ENCODE measurements at places on chromosomes 7 and 10.

DNA sequence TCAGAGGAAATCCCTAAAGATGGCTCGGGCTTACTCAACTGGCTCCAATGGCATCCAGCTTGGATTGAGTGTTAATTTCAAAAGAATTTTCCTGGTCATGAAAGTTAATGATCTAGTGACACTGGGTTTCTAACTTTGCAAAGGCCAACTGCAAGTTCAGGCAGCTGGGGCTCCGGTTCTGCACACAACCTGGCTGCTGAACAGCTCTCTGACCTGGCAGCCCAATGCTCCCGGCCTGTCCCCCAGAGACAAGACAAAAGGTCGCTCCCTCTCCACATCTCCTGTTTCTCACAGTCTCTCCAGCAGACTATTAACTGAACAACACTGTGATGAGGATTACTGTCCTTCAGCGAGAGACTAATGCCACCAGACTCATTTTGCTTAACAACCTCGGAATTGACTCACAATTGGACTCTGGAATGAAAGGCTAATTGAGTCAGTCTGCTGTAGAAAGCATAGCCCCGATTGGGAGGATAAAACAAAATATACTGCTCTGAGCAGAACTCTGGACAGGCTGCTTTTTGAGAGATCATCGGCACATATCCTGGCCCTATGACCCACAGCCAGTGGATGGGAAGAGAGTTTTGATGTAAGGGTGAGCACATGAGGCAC lies 174.5 kb downstream of the GFRA1 start:
- no peak for DNase-seq

DNA sequence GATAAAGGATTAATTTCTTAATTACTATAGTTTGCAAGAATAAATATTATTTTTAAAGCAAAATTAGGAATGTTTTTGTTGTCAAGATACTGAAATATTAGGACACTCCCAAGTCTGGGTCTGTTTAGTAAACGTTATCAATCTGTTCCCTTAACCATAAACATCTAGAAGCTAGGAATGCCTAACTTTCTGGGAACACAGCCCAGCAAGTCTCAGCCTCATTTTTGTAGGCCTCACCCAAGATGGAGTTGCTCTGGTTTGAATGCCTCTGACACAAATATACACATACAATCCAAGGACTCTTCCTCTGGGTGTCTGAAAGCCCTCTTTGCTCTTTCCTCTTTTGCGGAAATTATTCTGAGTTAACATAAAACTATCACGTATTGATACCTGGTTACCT lies 487.4 kb upstream of the CELF2 start:
- no peak for DNase-seq

GRCh38 chr7:66255534-66256100 lies 50.5 kb downstream of the TPST1 start:
- DNase-seq, result no peak

DNA sequence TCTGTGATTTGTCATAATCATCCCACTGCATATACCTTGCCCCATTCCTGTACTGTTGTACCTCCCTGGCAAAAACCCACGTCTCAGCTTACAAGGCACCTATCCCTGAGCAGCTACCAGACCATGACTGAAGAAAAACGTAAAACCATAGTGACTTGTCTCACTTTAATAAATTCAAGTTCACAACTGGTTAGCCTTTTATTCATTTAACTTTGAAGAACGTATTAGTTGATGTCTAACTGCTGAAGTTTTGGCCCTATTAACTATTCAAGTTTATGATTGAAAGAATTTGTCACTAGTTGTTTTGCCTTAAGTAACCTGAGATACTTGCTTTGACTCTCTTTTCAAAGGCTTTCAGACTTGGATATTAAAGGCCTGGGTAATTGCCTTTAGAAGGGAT lies 59.7 kb downstream of the GALNT11 start:
- DNase-seq, result no peak

DNA sequence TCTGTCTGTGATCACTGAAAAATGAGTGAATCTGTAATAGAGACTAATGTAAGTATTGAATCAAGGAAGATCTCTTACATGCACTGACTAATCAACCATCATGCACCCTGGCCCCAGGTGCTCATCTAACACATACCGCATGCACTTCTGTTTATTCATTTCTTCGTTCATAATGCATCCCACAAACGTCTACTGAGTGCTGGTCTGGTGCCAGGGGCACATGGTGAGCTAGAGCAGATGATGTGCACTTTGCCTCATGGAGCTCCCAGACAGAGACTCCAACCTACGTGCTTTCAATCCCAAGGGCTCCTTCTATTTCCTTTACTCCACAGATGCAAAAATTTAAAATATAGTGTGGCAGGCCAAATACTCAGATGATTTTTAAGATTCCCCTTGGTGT lies 10.7 kb downstream of the C10orf90 start:
- no peak for DNase-seq

GRCh38 chr10:114795039-114795438 lies 26.5 kb upstream of the FHIP2A start:
- no peak for DNase-seq

DNA sequence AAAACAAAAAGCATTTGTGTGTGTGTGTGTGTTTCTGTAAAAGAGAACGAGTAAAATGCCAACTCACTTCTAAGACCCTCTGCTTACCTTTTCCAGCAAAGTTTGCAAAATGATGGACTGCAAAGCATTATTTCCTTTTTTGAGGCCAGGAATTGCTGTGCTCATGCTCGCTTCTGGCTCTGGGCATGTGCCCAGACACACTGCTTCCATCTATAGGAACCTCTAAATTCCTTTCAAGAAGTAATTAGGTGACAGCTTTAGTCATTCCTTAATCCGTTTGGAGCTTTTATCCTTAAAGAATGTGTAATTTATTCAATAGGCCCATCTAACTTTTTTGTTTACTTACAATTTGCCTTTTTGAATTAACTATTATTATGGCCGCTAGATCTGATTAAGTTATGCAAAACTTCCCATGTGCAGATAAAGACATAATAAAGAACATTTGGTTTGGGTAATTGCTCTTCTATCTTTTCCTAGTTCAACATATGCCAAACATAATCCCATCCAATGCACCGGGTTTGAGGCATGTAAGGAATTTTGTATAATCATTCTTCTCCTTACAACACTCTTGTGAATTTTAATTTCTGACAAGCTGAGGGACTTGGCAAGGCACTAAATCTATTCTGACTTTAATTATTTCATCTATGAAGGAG lies 34.7 kb downstream of the A1CF start:
- peak; percentile 17 for DNase-seq

DNA sequence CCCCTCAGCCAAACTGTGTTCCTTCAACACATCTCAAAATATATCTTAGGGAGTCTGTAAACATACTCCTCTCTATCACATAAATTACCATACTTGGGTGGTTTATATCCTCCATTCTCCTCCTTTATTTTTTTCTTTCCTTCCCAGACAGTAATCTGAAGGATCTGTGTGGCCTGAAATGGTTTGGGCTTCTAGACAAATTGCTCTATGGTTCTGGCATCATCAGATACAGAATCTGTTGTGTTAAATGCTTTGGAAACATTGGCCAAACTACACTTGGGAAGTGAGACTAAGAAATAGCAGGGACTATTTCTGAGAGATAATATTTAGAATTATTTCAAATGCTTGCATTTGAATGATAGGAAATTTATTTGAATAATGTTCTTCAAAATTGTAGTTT lies 353.0 kb upstream of the KCND2 start:
- DNase-seq, result no peak

- no peak for DNase-seq
Observed at GRCh38 chr10:69656742-69657269, 26.8 kb downstream of the FAM241B start.

GRCh38 chr10:131928248-131929095 lies 27.7 kb downstream of the PPP2R2D start:
- DNase-seq, result no peak

- DNase-seq, result peak; percentile 47
Observed at GRCh38 chr7:25565949-25566348, 337.7 kb upstream of the NPVF start.

DNA sequence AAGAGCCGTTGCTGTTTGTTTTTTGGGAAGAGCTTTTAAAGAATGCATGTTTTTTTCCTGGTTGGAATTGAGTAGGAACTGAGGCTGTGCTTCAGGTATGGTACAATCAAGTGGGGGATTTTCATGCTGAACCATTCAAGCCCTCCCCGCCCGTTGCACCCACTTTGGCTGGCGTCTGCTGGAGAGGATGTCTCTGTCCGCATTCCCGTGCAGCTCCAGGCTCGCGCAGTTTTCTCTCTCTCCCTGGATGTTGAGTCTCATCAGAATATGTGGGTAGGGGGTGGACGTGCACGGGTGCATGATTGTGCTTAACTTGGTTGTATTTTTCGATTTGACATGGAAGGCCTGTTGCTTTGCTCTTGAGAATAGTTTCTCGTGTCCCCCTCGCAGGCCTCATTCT lies 31.6 kb downstream of the PFKFB3 start:
- no peak for DNase-seq

DNA sequence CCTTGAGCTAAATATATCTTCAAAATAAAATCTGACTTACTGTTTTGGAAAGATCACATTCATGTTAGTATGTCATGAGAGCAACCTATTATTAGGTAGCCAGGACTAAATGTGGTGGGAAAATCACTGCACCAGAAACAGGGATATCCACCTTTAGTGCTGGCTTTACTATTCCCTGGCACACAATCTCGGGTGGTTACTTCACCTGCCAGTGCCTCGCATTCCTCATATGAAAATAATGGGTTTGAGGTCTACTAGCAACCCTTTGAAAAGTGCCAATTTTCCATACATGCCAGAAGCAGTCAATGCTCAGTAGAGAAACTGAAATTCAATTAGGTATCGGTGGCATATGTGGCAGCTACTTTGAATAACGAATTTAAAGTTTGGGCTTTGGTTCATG lies 36.8 kb downstream of the PTN start:
- DNase-seq, result no peak

GRCh38 chr10:94747838-94748237 lies 14.6 kb upstream of the CYP2C19 start:
- DNase-seq, result no peak

DNA sequence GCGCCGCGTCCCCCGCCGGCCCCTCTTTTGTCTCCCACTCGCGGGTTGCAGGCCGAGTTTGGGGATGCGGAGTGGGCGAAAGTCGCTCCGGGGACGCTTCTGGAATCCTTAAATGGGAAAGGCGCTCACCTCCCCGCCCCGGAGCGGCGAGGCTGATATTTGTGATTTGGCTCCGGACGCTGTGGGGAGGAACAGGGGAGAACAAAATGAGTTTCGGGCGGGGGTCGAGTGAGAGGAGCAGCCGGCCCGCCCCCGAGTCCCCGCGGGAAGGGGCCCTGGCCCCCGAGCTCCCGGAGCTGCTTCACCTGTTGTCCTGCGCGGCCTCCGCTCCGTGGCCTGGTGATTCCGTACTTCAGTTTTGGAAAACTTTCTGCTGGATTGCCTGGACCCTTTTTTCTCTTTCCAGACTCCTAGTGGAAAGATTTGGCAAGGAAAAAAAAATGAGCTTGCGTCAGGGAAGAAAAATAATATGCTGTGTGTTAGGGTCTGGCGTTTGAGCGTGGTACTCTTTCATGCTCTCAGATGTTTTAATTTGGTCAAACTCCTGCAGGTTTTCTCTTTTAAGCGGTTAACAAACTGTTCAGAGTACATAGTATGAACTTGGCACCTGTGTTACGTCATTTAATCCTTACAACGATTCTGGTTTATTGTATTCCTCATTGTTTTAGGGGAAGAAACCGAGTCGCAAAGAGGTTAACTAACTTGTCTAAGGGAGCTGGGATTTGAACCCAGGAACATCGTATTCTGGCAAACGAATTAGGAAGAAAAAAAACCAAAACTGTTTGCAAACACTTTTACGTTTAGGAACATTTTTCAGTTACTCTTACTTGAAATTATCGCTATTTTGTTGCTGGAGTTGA lies 924 bp downstream of the BMPR1A start:
- peak; percentile 34 for DNase-seq

GRCh38 chr10:44660271-44660670 lies 250.9 kb upstream of the TMEM72 start:
- DNase-seq, result no peak

DNA sequence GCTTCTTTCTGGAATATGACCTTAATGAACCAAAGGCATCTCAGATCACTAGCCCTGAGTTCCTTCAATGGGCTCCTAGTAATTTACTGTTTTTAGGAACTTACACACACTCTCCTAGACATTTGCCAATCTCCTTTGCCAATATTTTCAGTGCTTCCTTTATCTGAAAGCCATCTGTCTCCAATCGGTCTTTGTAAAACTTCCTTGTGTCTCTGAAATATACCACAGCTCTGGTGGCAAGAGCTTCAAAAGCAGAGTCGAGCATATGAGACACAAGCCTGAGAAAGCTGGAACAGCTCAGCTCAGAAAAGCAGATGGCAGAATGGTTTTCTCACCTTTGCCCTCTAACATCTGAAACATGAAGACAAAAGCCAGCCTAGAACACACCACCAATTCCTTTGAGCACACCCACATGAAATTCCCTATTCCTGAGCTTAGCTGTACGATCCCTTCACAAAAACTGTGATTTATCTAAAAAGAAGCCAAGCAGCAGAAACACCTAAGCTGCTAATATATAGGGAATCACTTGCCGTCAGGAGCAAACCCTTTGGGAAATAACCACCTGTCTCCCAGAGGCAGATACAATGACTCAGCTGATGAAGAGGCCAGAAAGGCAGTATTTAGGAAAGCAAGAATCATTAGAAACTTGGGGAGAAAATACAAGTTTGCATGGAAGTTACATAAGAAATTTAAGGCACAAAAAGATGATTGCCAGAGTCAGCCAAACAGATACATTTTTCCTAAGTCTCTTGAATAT lies 70.2 kb upstream of the ANK3 start:
- DNase-seq, result no peak

DNA sequence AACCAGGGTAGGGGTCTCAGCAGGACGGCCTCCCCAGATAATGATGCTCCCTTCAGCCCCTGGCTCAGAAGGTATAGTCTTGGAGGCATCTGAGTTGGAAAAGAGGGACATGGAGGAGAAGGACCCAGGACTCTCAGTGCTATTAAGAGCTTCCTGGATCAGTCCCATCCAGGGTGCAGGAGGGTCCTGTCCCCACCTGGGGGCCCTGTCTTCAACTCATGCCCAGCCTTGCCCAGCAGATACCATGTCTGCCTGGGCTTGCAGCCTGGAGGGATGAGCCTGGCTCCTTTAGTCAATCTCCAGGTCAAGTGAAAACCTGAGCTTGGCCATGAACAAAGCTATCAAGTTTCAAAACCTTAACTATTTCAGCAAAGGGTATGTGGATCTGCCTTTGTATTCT lies 67.6 kb downstream of the PRTFDC1 start:
- DNase-seq, result no peak

DNA sequence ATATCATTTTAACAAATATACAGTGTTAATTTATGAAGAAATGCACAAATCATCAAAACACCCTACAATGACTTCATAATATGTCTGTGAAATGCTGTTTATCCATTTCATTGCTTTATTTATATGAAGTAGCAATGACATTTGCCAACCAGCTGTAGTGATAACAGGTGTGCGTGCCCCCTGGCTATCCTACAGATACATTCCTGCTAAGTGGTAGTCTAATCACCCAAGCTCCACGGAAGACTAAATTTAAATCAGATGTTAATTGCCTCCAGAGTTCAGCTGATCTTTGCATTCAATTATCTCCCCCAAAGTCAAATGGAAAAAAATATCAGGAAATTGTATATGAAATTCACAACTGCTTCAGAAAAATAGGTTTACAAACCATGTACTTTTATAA lies 1164.2 kb upstream of the LRRN3 start:
- no peak for DNase-seq

GRCh38 chr7:5383314-5384098 lies 40.1 kb downstream of the TNRC18 start:
- no peak for DNase-seq
